Neural crest cell (in vitro differentiated cells): ENCODE measurements at places on chromosomes 16 and 17. TPM values are rescaled to one million over a fixed set of nuclear protein-coding genes. Genes with fewer than 3 reads are reported as not detected.

AIPL1 gene
- not detected in 2 replicates for total RNA-seq

FZD2 gene
- total RNA-seq, result 93.5 and 96.2 TPM in 2 replicates

KRTAP9-8 gene
- not detected in 2 replicates for total RNA-seq

CCL11 gene
- total RNA-seq, result not detected in 2 replicates

ZG16 gene
- total RNA-seq, result not detected in 2 replicates

ZNF646 gene
- 32.3 and 32.4 TPM in 2 replicates for total RNA-seq

ITGAD gene
- not detected in 2 replicates for total RNA-seq

TP53TG3F gene
- not detected in 2 replicates for total RNA-seq

CD300E gene
- total RNA-seq, result not detected in 2 replicates

NT5M gene
- total RNA-seq, result 8.4 and 10.3 TPM in 2 replicates

SMG6 gene
- 52.6 and 57.2 TPM in 2 replicates for total RNA-seq

OR1A1 gene
- not detected in 2 replicates for total RNA-seq

IGSF6 gene
- not detected in 2 replicates for total RNA-seq
